ENCODE measurements at places on chromosomes 3 and 15.
A peak's percentile ranks its signal among the peaks of the same experiment; 100 is the strongest.

DNA sequence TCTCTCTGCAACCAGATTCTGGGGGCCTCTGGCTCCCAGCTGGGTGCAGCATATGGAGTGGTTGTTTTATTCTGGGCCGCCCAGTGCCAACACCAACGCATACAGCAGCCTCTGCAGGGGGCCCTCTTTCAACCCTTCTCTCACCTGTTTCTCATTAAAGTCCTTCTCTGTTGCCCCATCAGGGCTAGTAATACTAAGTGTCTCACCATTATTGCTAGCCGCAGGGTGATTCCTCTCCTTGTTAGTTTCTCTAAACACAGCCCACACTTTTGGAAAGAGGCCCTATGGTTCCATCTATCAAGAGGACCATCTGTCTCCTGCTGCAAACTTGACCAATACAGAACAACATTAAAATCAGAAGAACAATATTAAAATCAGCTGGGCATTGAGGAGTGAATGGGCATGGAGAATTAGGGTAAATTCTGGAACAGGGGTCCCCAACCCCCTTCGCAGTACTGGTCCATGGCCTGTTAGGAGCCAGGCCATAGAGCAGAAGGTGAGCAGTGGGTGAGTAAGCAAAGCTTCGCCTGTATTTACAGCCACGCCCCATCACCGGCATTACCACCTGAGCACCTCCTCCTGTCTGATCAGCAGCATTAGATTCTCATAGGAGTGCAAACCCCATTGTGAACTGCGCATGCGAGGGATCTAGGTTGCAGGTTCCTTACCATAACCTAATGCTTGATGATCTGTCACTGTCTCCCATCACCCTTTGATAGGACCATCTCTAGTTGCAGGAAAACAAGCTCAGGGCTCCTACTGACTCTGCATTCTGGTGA is 36.5 kb downstream of the ALS2CL start:
- DNase-seq: no peak

DNA sequence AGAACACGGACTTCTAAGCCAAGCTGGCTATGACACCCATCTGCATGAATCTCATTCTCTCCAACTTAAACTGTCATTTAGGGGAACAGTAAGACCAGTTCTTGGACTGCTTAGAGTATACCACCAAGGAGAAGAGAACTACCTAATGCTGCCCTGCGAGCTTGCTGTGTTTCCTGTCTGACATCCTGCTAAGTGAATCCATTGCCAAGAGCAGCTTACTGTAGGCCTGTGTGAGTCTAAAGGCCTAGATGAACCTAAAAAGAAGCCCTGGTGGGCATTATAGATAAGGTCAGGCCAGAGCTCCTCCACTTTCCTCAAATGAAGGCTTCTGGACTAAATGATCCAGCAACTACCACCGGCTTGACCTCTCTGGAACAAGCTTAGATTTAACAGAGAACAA is 15.0 kb downstream of the LZTFL1 start:
- no peak for DNase-seq

DNA sequence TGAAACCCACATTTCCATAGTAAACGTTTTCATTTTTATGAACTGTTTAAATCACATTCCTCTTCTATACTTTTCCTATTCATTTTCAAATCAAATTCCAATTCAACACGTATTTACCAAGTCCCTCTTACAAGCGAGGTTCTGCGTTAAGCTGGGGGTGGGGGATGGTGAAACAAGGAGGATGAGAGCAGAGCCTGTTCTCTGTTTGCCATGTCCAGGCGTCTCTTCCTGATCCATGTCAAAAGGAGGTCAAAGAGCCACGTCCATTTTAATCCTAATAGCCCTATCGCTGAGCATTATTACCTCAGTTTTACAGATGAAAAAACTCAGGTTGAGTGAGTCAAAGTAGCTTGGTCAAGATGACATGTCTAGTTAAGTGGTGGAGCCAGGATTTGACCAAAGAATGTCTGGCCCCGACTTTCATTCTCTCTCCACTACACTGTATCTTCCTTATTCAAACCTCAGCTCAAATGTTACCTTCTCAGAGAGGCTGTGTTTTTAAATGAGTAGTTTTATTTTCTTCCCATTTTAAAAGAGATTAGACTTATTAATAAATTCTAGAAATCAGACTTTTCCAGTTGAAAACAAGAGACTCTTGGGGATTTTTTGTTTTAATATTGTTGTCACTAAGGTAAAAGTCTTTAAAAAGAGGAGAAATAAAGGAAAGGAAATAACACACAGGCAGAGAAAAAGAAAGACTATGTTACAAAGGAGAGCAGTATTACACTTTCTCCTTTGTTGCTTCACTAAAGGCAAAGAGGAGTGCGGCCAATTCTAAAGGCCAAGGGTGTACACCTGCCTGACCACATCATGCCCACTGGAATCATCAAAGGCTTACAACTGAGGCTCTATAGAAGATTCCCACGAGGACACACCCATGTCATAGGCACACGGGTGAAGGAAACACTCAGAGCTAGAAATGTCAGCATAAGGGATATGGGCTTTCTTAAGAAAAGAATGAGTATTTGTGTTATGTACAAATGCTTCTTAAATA is 42.4 kb downstream of the MYO5A start:
- no peak for DNase-seq

- peak; percentile 46 for DNase-seq
Observed at GRCh38 chr15:98421419-98422129, 226.8 kb upstream of the IGF1R start.

DNA sequence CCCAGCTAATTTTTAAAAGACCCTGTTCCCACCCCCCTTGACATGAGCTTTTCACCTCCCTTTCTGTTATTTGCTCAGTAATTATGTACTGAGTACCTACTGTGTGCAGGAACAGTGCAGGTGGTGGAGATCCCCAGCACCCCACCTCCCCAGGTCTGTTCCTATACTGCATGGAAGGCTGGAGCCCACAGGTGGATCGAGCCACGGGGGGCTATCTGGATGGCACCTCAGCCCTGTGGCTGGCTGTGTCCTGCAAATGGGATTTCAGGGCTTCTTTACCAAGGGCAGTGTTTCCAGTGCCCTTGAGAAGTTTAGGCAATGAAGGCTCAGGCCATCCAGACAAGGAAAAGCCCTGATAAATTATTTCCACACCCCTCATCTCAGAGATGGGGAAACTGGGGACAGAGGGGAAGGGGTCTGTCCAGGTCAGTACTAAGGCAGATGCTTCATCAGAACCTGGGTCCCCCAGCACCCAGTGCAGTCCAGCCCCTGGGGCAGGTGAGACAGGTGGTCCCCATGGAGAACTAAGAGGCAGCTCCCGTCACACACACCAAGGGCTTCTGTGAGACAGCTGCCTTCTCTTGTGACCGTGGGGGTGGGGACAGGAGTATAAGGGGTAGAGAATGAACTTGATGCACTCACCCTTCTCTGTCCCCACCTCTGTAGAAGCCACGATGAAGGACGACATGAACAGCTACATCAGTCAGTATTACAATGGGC is 109.6 kb downstream of the ETFA start:
- DNase-seq: no peak
